Activated CD4-positive, alpha-beta T cell treated with anti-CD3 and anti-CD28 coated beads for 36 hours (primary cell): ENCODE measurements at places on chromosomes 5 and 9. TPM values are rescaled to one million over a fixed set of nuclear protein-coding genes. Genes with fewer than 3 reads are reported as not detected.

The SLC25A2 gene
- 0.27 TPM for total RNA-seq

The MEF2C gene
- 0.07 TPM for total RNA-seq

The OSMR gene
- 0.25 TPM for total RNA-seq

The UBAP1 gene
- 43.3 TPM for total RNA-seq

The TICAM2 gene
- 0.87 TPM for total RNA-seq

The C9 gene
- total RNA-seq = not detected

The HAVCR2 gene
- total RNA-seq = 12.6 TPM

DNA sequence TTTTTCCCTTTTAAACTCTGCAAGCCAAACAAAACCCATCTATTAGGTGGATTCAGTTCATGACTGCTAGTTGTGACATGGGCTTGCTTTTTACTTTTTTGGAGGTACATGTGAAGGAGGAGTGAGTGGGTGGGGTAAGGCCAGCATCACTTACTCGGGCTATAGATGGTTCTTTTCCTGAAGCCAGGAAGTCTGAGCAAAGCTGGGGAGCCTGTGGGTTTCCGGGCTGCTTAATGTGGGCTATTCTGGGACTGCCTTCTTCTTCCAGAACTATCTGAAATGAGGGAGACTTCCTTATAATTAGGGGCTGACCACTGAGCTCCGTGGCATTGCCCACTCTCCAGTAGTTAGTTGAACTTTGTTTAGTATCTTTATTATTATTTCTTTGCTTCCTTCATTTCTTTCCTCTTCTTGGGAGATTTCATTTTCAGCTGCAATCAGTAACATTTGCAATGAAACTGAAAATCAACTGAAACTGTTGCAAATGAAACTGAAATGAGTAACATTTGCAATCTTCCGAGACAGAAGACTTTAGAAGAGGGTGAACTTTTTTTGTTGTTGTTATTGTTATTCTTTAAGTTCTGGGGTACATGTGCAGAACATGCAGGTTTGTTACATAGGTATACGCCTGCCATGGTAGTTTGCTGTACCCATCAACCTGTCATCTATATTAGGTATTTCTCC lies 204.9 kb downstream of the LRRC70 start:
- DNase-seq = no peak

DNA sequence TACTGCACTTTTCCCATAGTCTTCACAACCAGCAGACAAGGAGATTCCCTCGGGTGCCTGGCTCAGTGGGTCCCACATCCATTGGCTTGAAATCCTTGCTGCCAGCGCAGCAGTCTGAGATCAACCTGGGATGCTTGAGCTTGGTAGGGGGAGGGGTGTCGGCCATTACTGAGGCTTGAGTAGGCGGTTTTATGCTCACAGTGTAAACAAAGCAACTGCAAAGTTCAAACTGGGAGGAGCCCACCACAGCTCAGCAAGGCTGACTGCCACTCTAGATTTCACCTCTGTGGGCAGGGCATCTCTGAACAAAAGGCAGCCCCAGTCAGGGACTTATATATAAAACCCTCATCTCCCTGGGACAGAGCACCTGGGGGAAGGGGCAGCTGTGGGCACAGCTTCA lies 512.3 kb upstream of the MPDZ start:
- no peak for DNase-seq

GRCh38 chr9:109150925-109151545 lies 16.0 kb downstream of the FRRS1L start:
- no peak for DNase-seq

DNA sequence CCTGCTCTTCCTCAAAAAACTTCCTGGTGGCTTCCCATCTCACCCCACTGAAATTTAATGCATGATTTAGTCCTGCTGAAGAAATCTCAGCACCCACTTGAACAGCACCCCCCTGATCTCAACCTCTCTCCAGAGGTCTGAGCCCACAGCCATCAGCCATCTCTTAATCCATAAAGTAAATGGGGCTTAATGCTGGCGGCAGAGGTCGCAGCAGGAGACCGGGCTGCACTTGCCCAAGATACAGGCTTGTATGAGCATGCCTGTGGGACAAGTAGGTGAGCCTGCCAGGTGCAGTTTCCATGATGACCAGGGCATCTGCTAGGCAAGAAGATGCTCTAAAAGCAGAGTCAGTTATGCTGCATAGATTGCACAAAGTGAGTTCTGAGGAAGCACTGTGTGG lies 52.4 kb upstream of the CTXN3 start:
- DNase-seq = no peak

GRCh38 chr5:141437221-141437620 lies 6.9 kb downstream of the PCDHGA12 start:
- DNase-seq = no peak

- no peak for DNase-seq
Measured at GRCh38 chr5:151661968-151662732, 24.6 kb downstream of the SPARC start.

- peak; percentile 78 for DNase-seq
Measured at GRCh38 chr5:133944263-133945185, 23.9 kb downstream of the C5orf15 start.

- DNase-seq = no peak
Measured at GRCh38 chr5:19169426-19169825, 818.6 kb downstream of the CDH18 start.
